ENCODE measurements at places on chromosomes 12 and 14.

DNA sequence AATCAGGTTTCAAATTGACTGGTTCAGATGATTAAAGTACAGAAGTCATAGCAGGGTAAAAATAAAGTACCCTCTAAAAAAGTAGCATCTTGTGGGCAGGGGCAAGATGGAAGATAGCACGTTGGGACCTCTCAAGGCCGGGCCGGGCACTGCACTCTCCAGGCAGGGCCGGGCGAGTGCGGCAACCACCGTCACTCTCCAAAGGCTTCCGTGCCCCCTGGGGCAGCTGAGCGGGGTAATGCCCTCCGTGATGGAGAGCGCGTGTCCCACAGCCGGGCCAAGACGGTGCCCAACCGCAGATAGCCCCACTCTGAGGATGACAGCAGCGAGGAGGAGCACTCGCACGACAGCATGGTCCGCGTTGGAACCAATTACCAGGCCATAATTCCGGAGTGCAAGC, 8.6 kb upstream of the PLXNC1 start:
- no peak for DNase-seq

DNA sequence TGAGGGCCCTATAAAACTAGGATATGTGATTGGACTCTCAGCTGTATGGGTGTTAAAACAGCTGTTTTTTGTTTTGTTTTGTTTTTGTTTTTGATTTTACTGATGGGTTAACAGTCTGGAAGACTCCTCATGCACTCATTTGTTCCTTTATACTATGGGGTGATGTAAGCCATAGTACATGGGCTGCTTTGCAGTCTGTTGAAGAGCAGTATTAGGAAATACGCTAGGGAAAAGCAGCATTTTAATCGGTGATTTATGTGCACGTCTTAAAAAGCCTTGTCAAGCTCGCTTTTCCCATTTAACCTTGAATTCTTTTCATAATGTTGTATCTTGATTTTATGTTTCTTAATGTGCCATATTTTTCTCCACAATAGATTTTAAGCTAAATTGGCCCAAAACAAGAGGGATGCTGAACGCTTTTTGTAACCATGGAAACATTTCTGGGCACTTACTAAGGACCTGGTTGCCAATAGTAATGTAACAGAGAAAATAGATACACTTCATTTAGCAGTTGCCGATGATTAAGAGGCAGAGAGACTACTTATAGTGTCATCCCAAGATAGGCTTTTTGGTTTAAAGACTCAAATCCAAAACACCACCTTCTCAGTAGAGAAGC, 244.0 kb downstream of the SNAPC1 start:
- DNase-seq: no peak

DNA sequence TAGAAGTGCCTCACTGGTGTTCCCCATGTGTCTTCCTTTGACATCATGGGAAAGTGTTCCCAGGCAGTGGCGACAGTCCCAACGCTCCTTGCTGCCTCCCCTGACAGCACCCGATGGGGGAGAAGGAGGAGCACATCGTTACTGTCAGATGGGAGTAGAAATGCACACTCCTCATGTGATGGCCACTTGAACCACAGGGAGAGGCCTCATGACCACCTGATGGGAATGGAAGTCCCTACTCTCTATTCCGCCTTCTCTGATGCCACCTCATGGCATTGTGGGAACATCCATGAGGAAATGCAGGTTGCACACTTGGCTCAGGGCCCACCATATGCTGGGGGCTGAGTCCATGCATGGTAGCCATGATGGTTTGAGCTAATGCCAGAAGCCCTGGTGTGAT, 14.3 kb upstream of the CORO1C start:
- no peak for DNase-seq

- DNase-seq: no peak
These were observed 68.9 kb downstream of the KDM2B start for GRCh38 chr12:121511916-121512315.

Measured in AG09309 (cell line).